Mesothelial cell of epicardium (in vitro differentiated cells): ENCODE measurements at places on chromosomes 13 and 19. TPM values are rescaled to one million over a fixed set of nuclear protein-coding genes. Genes with fewer than 3 reads are reported as not detected.

DNA sequence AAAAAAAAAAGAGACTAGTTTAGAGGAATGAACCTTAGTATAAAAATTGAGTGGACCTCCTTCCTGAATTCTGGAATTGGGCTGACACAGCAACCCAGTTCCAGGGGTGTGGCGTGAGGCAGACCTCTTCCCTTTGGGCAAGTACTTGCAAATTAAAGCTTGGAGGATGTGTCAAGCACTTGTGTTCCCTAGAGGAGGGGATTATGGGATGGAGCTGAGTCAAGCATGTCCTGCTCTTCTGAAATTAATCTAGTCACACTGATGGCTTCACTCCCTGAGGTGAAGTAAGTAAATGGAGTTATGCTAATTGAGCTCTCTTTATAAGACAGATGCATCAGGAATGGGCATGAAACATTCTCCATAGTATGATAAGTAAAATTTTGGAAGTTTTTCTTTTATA lies 107.7 kb upstream of the HTR2A start:
- H3K27ac ChIP-seq, result no peak overlapping the region
- no peak for DNase-seq
- no peak overlapping the region for H3K4me3 ChIP-seq
- H3K4me1 ChIP-seq, result peaks cover 34% of the 10 kb centered on the region
- H3K36me3 ChIP-seq, result no peaks in the 10 kb centered on the region

DNA sequence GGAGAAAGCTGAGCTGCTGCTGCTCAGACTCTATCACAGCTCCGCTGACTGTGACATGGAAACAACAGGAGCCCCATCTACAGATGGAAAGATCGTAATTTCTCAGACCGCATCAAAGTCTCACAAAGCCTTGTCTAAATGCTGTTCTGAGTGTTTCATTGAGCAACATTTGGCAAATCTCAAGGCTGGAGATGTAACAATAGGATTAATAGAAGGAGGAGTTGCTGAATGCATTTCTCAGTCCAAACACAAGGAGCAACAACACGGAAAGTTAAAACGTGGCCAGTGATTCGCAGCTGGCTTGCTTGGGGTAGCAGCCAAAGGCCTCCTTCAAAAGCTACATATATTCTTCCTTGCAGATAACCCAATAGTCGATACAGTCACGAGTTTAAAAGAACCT lies 55.7 kb downstream of the MRPL57 start:
- peaks cover 3% of the 10 kb centered on the region for H3K27me3 ChIP-seq
- no peak overlapping the region for H3K27ac ChIP-seq
- H3K4me1 ChIP-seq, result peaks cover 32% of the 10 kb centered on the region

Gene SIGLEC8
- not detected in 3 replicates for total RNA-seq

Gene CCDC194
- total RNA-seq, result 8.7 to 11.9 TPM (median 10.9 TPM) in 3 replicates

Gene TTYH1
- 4.2 to 6.0 TPM (median 5.2 TPM) in 3 replicates for total RNA-seq

Gene TMEM205
- total RNA-seq, result 56.8 to 61.4 TPM (median 57.2 TPM) in 3 replicates
